NCI-H1048 (cell line): ENCODE measurements at places on chromosomes 6 and 20.

DNA sequence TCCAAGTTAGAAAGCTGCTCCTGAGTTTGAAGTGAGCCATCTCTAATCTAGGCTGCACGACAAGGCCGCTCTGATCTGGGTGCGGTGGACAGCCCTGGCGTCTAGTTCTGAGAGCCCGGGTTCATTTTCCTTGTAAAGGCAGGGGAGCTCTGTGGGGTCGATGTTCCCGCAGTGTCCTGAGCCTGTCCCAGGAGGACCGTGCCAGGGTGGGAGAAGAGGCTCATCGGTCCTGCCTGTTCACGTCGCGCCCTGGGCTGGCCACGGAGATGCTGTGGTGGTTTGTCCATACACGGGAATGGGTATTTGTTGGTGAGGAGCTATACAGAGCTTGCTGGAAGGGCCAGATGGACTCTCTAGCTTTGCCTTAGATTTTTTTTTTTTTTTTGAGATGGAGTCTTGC, 27.0 kb downstream of the PSMG4 start:
- DNase-seq: no peak

GRCh38 chr20:2133318-2134183, 31.9 kb downstream of the STK35 start:
- DNase-seq: no peak

GRCh38 chr6:47170617-47170947, 128.4 kb upstream of the ADGRF1 start:
- DNase-seq: no peak

DNA sequence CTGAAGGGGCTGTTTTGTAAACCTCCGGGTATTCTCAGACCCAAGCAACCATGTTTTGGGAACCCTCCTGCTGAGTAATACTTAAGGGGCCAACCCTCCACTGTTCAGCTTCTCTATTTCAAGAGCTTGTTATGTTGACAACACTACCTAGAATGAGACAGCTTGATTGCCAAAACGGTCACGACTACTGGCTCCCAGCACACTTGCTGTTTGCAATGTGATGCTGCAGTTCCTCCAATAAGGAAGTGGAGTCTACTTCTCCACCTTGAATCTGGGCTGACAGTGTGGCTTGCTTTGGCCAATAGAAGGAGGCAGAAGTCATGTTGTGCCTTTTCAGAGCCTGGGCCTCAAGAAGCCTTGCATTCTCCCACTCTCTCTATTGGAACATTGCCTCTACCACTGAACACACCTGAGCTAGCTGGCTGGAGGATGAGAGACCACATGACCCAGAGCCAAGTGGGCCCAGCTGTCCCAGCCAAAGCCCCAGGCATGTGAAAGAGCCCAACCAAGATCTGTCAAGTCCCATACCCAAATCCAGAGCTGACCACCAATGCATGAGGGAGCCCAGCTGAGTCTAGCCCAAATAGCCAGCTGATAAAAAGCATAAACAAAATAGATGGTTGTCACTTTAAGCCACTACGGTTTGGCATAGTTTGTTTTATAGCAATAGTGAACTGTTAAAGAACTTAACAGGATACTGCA, 108.0 kb downstream of the PRND start:
- no peak for DNase-seq

- no peak for DNase-seq
Observed at GRCh38 chr6:63492476-63492875, 79.8 kb upstream of the LOC128125822 start.

DNA sequence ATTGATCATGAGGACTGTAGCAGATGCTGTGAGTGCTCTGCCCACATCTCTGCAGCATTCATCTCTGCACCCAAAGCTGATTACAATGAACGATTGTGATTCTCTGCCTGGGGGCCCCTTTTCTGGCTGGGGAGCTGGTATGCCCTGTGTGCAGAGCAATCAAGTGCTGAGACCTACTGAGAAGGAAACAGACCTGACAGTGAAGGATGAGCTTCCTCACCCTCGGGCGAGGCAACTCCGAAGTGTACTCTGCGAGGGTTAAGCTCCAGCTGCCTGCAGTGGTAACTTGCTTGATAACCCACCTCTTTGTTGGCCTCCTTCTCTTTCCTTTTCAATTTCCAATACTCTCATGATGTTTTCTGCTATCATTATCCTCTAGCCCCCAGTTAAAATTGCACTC, 289.7 kb upstream of the RNF24 start:
- DNase-seq: no peak

- DNase-seq: no peak
Observed at GRCh38 chr6:153215242-153215641, 84.2 kb upstream of the RGS17 start.

DNA sequence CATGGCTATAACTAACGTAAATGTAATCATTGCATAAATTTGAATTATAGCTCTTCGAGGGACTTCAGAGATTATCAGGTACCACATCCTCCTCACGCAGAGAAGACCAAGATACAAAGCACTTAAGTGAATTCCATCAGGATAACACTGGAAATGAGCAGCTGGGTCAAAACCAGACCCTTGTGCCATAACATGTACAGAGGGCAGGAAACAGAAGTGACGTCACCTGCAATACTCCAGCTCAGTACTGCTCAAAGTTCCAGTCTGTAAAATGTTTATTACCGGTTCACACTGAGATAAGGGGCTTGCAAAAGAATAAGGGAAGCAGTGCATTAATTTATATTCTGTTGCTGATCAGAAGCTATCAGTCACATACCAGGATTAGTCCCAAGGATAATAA, 45.8 kb downstream of the RGS17 start:
- DNase-seq: no peak

DNA sequence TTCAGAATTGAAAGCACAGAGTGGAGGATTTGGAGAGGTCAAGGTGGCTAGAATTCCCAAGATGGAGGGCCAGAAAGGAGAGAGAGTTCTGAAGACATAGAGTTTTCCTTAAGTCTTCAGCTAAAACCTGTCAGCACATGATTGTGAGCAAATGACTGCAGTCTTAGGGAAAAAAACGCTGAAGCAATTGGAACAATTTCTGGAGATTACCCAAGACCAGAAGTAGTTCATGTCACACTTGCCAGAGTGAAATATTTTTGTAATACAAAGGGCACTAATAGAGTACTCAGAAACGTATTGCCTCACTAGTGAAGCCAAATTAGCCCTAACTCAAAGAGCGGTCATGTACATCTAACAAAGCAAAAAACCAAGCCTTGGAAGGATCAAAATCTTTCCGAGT, 541.3 kb upstream of the MARCKS start:
- DNase-seq: no peak

- no peak for DNase-seq
Observed at GRCh38 chr20:58803533-58803932, 47.2 kb downstream of the GNAS-AS1 start.

GRCh38 chr6:54719131-54719530, 127.4 kb upstream of the FAM83B start:
- no peak for DNase-seq

DNA sequence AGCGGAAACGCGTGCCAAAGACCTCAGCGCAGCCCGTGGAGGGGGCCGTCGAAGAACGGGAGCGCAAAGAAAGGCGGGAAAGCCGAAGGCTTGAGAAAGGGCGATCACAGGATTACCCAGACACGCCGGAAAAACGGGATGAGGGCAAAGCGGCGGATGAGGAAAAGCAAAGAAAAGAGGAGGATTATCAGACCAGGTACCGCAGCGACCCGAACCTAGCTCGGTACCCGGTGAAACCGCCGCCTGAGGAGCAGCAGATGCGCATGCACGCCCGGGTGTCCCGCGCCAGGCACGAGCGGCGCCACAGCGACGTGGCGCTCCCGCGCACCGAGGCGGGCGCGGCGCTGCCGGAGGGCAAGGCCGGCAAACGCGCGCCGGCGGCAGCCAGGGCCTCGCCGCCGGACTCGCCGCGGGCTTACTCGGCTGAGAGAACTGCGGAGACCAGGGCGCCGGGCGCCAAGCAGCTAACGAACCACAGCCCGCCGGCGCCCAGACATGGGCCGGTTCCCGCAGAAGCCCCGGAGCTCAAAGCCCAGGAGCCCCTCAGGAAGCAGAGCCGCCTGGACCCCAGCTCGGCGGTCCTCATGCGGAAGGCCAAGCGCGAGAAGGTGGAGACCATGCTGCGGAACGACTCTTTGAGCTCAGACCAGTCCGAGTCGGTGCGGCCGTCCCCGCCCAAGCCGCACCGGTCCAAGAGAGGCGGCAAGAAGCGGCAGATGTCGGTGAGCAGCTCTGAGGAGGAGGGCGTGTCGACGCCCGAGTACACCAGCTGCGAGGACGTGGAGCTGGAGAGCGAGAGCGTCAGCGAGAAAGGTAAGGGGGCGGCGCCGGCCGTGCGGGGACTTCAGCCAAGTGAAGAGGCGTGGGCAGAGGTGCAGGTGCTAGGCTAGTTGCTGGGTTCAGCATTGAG, 296.2 kb downstream of the RIMS1 start:
- peak; percentile 24 for DNase-seq

- no peak for DNase-seq
Observed at GRCh38 chr6:109486068-109486467, 3.0 kb upstream of the ZBTB24 start.

- no peak for DNase-seq
Observed at GRCh38 chr20:17403461-17403860, 127.7 kb downstream of the BFSP1 start.

- no peak for DNase-seq
Observed at GRCh38 chr6:125201961-125202729, 48.6 kb downstream of the TPD52L1 start.

DNA sequence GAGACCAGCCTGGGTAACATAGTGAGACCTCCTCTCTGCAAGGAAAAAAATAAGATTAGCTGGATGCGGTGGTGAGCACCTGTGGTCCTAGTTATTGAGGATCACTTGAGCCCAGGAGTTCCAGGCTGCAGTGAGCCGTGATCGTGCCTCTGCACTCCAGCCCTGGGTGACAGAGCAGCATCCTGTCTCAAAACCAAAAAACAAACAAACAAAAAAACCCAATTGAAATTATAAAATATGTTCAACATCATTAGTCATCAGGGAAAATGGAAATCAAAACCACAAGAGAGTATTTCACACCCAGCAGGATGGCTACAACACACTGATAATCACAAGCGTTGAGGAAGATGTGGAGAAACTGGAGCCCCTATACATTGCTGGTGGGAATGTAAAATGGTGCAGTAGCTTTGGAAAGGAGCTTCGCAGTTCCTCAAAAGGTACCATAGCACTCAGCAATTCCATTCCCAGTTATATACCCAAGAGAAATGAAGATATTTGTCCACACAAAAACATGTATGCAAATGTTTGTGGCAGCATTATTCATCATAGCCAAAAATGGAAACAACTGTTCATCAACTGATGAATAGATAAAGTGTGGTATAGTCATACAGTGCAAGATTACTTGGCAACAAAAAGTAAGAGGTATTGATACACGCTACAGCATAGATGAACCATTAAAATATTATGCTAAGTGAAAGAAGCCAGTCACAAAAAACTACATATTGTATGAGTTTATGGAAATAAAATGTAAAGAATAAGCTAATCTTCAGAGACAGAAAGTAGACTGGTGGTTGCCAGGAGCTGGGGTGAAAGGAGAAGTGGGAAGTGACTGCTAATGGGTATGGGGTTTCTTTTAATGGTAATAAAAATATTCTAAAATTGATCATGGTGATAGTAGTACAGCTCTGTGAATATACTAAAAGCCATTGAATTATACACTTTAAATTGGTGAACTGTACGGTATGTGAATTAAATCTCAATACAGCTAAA, 38.7 kb upstream of the RIPOR2 start:
- no peak for DNase-seq

- no peak for DNase-seq
Observed at GRCh38 chr20:52098186-52098585, 93.4 kb downstream of the ZFP64 start.

- no peak for DNase-seq
Observed at GRCh38 chr6:35757456-35758123, 18.8 kb upstream of the CLPSL2 start.

DNA sequence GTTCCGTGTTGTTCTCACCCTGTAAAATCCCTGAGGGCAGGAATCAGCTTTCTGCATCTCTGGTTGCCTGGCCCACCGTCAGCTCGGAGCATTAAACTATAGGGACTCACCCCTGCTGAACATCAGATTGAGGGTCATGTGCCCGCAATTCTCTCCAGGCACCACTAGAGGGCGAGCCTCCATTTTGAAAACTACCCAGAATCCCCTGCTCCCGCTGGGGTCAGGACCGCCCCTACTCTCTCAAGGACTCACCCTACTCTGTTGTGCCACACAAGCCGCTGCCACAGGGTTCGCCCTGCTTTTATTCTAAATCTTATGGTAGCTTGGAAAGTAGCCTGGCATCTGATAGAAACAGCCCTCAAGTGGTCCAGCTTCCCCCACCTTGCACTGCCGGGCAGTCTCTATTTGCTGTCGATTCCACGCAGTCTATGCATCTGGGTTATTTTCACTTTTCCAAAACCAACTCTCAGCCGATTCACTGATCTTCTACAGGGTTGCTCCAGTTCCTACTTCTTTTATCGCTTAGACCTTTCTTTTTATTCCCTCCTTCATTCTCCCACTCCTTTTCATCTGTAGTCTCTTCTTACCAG, 244.1 kb upstream of the QKI start:
- peak; percentile 13 for DNase-seq

GRCh38 chr20:41171736-41172295, 34.5 kb downstream of the PLCG1 start:
- DNase-seq: no peak

GRCh38 chr20:12383821-12384220, 466.1 kb downstream of the BTBD3 start:
- no peak for DNase-seq

GRCh38 chr20:32465092-32465900, 107.2 kb downstream of the ASXL1 start:
- no peak for DNase-seq

GRCh38 chr20:33656783-33657703, 5.1 kb upstream of the C20orf144 start:
- DNase-seq: no peak

DNA sequence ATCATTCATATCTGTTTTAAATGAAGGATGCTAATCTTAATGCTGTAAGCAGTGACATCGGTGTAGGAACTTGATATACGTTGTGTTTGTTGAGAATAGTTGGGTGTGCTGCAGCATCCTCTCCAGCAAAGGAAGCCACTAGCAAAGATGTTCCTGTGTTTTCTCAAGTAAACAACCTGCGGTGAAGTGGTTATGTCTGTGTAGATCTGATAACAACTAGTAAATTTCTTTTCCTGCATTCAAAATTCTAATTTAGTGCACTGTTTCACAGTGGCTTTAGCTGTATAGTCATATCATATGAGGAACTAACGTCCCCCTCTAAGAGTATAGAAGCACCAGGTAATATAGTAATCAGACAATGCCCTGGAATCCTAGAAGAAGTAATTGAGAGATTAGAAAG, 38.7 kb downstream of the NCOA7 start:
- DNase-seq: no peak

- no peak for DNase-seq
Observed at GRCh38 chr6:113842165-113842564, 15.0 kb upstream of the MARCKS start.
